Hematopoietic multipotent progenitor cell treated with erythropoietin and hydrocortisone succinate and interleukin-3 and kit ligand, for 4 days (in vitro differentiated cells): ENCODE measurements at places on chromosomes 7 and 10.
A peak's percentile ranks its signal among the peaks of the same experiment; 100 is the strongest.

- DNase-seq: no peak
Observed at GRCh38 chr10:99742254-99742653, 10.2 kb downstream of the CUTC start.

- DNase-seq: no peak
Observed at GRCh38 chr10:78777466-78777865, 291.3 kb upstream of the ZMIZ1 start.

DNA sequence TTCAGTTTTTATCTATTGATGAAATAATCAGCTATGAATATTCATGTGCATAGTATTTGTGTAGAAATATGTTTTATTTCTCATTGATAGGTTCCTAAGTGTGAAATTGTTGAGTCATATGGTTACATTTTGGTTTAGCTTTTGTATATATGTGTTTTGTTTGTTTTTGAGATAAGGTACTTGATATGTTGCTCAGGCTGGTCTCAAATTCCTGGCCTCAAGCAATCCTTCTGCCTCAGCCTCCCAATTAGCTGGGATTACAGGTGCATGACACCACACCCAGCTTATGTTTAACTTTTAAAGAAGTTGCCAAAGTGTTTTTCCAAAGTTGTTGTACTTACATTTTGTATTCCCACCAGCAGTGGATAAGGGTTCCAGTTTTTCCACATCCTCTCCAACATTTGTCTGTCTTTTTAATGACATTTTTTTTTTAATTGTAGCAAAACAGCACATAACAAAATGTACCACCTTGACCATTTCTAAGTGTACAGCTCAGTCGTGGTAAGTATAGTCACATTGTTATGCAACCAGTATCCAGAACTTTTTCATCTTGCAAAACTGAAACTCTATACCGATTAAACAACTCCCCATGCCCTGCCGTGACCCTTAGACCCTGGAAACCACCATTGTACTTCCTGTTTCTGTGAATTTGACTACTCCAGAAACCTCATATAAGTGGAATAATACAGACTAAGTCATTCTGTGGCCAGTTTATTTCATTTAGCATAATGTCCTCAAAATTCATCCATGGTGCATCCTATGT lies 12.6 kb upstream of the UBE2D1 start:
- DNase-seq: peak; percentile 88

DNA sequence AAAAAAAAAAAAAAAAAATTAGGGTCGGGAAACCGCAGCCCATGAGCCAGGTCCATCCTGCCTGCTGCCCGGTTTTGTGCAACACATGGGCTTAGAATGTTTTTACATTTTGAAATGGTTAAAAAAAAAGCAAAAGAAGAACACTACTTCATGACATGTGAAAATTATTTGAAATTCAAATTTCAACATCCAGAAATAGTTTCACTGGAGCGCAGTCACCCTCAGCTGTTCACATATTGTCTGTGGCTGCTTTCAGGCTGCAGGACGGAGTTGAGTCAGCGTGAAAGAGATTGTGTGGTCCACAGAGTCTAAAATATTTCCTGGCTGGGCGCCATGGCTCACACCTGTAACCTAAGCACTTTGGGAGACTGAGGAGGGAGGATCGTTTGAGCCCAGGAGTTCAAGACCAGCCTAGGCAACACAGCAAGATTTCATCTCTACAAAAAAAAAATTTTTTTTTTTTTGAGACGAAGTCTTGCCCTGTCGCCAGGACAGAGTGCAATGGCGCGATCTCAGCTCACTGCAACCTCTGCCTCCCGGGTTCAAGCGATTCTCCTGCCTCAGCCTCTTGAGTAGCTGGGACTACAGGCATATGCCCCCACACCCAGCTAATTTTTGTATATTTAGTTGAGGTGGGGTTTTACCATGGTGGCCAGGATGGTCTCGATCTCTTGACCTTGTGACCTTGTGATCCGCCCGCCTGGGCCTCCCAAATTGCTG lies 63.9 kb upstream of the ECHDC3 start:
- DNase-seq: no peak

GRCh38 chr10:72525277-72525676 lies 100.6 kb downstream of the MICU1 start:
- DNase-seq: no peak

GRCh38 chr7:155886391-155887173 lies 74.3 kb upstream of the SHH start:
- no peak for DNase-seq

DNA sequence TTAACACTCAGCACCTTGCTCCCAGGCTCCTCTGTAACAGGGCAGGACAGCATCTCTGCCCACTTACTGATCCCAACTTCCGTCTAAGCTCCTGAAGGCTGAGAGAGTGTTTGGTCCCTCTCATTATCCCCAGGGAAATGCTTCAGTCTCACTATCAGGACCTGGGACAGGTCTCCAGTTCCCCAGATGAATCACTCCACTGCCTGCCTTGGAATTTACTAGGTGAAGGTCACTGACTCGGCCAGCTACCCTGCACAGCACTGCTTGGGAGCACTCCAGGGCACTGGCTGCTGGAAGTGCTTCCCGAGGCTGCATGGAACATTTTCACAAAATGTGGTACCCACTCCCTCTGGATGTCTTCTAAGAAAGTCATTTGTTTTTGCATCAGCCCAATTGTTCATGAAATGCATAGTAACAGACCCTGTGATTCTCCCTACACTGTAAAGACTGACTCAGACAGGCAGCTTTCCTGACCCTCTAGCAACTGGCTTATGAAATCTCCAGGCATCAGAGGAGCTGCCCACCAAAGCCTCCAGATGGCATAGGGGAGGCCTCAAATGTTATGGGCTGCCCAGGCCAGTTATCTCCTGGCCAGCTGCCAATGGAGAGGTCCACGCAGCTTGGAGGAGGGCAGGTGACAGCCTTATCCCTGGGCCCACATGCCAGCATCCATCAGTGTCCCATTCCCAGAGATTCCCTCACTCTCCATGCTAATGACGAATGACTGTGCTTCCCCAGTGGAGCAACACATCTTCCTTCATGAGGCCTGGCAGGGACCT lies 89.1 kb downstream of the GFRA1 start:
- DNase-seq: no peak

- DNase-seq: no peak
Observed at GRCh38 chr7:11009631-11010030, 36.0 kb downstream of the PHF14 start.

DNA sequence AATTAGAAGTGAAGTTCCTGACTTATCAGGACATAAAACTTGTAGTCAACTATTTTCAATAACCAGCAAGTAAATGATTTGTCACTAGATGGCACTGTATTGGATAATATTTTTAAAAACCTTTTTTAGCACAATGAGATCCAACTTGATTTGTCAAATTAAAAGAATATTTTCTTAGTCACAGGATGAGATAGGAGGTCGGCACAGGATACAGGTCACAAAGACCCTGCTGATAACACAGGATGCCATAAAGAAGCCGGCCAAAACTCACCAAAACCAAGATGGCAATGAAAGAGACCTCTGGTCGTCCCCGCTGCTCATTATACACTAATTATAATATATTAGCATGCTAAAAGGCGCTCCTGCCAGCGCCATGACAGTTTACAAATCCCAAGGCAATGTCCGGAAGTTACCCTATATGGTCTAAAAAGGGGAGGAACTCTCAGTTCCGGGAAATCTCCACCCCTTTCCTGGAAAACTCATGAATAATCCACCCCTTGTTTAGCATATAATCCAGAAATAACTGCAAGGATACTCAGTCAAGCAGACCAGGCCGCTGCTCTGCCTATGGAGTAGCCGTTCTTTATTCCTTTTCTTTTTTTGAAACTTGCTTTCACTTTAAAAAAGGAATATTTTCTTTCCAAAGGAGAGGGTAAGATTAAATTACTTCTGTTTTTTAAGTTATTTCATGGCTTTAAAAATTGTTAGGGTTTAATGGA lies 255.7 kb upstream of the MKLN1 start:
- DNase-seq: peak; percentile 75

DNA sequence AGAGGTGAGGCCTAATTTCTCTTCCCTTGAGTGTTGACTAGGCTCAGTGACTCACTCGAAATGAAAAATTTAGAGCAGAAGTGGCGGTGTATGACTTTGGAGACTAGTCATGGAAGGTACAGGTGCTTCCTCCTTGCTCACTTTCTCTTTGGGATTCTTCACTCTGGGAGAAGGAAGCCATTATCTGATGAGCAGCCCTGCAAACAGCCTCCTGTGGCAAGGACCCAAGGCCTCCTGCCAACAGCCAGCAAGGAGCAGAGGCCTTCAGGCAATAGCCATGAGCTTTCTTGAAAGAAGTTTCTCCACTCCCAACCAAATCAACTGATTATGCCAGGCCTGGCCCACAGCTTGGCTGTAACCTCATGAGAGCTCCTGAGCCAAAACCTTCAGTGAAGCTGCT lies 369.6 kb upstream of the VWC2 start:
- DNase-seq: no peak

- DNase-seq: peak; percentile 12
Observed at GRCh38 chr10:78700413-78700812, 368.4 kb upstream of the ZMIZ1 start.

DNA sequence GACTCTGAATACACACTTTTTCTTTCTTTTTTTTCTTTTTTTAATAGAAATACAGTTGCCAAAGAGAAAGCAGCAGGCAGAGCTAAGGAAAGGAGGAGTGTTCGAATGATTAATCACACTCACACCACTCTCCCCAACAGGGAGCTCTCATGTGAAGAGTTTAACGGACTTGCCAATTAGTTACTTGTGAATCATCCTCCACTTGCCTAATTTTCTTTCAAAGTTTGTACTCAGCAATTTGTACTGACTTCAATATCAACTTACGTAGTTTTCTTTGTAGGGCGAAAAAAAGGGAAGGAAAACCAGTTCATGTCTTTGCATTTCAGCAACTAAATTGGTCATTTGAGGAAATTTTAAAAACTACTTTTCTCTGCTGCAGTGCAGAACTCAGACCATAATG lies 109.2 kb downstream of the PIP4K2A start:
- peak; percentile 72 for DNase-seq

DNA sequence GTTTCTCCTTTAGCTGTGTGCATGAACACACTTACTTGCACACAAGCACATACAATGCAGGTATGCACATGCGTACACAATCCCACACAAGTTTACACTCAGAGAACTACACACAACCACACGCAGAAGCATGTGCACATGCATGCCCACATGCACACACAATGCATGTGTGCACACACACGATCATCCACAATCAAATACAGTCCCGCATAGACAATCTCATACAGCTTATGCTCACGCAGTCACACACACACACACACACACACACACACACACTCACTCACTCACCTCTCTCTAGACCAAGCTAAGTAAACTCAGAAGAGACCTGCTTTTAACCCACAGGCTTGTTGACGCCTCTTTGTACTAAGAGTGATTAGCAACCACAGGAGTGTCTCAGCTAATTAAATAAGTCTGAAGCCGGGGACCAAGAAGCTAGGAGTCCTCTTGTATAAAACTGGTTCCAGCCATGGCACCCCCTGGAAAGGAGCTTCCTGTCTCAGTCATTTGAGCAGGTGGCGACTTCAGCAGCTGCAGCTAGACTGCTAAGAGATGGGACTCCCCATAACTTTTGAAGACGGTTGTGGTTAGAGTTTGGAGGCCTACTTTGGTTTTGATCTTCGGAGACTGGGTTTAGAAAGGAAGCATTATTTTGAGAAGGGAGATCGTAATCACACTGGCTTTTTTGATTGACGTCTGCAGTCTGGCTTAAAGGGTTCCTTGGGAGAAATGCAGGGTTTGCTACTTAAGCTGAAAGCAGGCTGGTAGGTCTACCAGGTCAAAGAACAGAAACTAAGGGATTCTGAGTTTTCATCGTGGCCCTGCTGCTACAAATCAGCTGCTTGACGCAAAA lies 82.3 kb upstream of the ADRB1 start:
- peak; percentile 74 for DNase-seq

DNA sequence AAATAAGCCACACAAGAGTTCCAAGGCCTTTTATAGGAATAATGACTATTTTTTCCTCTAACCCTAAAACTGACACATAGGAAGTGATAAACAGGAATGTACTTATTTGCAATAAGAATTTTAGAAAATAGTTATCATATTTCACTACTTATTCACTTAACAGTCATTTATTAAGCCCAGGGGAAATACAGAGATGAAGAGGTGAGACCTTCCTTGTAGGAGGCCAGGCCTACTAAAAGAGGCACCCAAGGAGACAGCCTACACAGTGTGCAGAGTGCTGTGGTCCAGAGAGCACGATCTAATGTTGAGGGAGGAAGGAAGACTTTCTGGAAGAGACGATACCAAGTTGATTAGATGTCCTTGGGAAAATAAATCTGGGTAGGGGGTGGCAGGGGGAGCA lies 45.0 kb upstream of the PPP1R3C start:
- no peak for DNase-seq

DNA sequence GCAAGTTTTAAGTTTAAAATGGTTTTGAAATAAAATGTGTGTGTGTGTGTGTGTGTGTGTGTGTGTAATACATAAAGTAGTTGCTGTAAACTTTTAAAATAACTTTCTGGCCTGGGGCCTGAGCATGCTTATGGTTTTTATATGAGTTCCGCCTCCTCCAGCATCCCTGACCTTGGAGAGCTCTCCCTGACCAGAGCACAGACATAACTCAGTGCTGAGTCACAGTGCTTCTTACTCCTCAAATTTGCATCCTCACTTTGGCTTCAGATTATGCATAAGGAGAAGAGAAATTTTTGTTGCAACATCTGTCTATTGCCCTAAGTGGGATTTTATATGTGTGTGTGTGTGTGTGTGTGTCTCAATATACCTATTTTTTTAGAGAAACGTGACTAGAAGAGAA lies 200.8 kb downstream of the ELMO1 start:
- peak; percentile 55 for DNase-seq

DNA sequence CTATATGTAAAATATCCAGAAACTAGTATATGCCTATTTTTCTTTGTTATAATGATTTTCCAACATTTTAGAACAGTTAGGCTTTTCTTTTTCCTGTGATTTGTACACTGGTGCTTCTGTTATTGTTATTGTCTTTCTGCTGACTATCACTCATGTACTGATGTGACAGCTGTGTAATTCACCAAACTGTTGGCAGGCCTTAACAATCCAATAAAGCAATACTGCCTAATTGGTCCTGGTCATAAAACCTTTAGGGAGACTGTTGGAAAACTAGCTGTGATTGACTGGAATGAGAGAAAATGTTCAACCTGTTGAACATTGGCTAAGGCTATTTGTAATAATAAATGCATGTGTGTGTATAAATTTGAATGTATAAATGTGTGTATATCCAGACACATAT lies 956.6 kb downstream of the REEP3 start:
- no peak for DNase-seq

DNA sequence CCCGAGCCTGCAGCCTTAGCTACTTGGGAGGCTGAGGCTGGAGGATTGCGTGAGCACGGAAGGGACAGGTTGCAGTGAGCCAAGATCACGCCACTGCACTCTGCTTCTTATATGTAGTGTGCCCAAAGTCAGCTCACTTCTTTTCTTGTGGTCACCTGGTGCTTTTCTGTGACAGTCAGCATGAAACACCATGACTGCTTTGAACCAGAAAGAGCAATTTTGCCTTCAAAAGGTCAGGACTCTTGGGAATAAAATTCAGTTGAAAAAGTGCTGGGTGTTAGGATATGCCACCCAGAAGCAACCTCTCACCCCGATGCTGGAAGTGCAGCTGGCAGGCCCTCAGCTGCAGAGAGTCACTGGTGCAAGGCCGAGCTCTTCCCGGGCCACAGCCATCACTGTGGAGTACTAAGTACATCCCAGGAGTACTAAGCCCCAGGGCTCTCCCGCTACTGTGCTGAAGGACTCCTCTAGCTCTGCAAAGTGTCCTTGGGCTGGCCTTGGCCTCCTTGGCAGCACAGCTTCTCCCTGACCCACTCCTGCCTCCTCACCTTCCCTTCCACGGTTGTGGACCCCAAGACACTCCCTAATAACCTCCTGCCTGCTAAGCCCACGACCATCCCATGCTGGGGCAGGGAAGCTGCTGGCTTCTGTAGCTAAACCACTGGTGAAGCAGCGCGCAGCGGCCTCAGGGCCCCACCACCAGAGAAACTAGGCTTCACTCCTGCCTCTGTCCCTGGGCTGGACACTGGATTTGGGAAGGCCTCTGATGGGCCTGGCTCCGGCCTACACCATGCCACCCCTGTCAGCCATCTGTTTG lies 17.6 kb upstream of the GDI2 start:
- DNase-seq: no peak
